ENCODE measurements at places on chromosomes 2 and 18.
A peak's percentile ranks its signal among the peaks of the same experiment; 100 is the strongest.

- DNase-seq: peak; percentile 72
These were observed 83.9 kb downstream of the PIK3C3 start for GRCh38 chr18:42038936-42039335.

- no peak for DNase-seq
These were observed 107.0 kb downstream of the MGAT5 start for GRCh38 chr2:134360745-134361487.

DNA sequence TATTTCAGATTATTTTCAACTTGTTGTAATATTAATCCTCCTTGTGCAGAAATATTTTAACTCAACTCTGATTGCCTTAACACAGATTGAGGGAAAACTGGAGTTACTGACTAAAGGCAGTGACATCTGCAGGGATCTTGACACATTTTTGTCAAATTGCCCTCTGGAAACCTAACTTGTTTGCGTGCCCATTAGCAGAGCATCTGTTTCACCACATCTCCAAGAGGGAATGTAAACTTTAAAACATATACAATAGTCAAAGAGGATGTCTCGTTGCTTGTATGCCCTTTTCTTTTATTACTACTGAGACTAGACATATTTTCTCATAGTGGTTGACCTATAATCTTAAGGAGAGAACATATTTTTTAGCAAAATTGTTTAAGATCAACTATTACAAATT is 14.2 kb downstream of the INPP1 start:
- DNase-seq: no peak

DNA sequence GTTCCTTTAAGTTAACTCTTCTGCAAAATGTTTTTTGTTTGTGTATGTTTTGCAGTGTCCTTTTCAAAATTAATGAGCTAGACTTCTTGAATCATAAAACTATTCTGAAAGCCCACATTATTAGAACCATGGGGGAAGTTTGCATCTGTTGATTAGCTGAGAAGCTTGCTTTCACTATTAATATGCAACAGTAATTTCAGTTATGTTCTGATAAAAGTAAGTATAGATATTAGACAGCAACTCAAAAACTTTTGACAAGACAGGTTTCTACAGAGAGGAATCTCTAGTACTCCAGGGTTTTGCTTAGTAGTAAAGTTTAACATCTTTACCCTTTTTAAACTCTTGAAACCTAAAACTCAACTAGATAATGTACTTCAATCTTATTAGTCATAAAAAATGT is 147.8 kb downstream of the UBE2E3 start:
- no peak for DNase-seq

GRCh38 chr18:10726198-10727068 is 200.6 kb downstream of the NAPG start:
- DNase-seq: no peak

- DNase-seq: no peak
These were observed 125.0 kb upstream of the WDSUB1 start for GRCh38 chr2:159411460-159411859.

GRCh38 chr2:12083713-12084419 is 337.4 kb downstream of the LPIN1 start:
- no peak for DNase-seq

DNA sequence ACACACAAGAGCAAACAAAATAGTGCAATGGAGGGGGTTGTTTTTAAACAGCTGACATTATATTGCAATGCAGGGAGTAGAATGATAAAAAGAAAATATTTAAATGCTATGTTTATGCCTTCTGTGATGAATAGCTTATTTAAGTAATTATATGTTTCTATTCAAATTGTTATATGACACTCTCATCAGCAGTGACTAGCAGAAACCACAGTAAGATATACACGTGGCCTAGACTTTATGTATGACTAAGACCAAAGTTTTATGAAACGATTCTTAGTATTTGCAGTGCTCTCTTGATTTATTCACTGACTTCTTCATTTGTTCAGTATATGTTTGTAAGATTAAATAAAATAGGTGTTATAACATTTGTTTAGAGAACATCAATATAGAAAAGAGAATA is 26.1 kb upstream of the C1D start:
- DNase-seq: no peak

DNA sequence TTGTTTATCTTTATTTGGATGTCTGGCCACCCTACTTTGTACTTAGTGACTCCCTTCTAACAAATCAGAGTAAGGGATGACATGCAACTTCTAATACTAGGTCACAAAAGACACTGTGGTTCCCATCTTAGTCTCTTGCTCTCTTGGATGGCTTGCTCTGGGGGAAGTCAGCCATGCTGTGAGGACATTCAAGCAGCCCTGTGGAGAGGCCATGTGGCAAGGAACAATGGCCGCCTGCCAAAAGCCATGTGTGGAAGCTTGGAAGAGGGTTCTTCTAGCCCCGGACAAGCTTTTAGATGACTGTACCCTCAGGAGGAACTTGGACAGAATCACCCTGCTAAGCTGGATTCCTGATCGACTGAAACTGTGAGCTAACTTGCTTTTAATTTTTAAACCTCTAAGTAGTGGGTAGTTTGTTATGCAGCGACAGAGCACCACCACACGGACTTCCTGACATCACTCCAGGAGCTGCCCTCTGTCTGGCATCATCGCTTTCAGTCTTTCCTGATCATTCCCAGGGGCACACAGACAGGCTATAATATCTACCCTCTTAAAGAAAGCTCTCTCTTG is 116.8 kb upstream of the ODC1 start:
- DNase-seq: no peak

GRCh38 chr18:657311-658000 is at the start of gene TYMS:
TSS of gene TYMS (plus strand) at chr18:657653. CDS start at chr18:657743, 90 bp downstream.
- peak; percentile 45 for DNase-seq

- no peak for DNase-seq
These were observed 24.6 kb upstream of the DAW1 start for GRCh38 chr2:227846831-227847230.

DNA sequence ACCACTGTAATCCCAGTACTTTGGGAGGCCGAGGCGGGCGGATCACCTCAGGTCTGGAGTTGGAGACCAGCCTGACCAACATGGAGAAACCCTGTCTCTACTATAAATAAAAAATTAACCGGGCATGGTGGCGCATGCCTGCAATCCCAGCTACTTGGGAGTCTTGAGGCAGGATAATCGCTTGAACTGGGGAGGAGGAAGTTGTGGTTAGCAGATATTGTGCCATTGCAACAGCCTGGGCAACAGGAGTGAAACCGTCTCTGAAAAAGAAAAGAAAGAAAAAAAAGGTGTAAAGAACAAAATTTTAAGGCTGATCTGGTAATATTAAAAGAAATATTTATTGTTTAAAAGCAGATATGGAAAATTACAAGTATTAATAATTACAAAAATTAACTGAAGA is 29.7 kb downstream of the ZNF804A start:
- no peak for DNase-seq

DNA sequence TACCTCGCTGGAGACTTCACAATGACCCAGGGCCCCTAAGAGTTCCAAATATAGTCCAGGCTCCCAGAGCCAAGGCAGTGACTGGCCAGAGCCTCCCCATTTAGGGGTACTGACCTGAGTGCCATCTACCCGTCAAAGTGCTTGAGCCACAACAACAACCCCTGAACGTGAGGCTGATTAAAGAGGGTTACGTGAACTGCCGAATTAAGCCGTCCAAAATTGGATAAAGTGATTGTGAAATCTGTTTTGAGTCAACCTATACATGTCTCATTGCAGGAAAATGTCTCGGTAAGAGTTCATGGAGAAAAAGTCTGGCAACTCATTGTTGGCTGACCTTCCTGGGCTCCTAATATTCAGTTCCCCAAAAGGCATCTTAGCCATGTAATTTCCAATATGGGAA is 116.3 kb downstream of the TTC32 start:
- DNase-seq: no peak

GRCh38 chr2:206296128-206296527 is 21.7 kb downstream of the ZDBF2 start:
- peak; percentile 29 for DNase-seq

GRCh38 chr18:25726298-25726697 is 364.1 kb downstream of the SS18 start:
- no peak for DNase-seq

DNA sequence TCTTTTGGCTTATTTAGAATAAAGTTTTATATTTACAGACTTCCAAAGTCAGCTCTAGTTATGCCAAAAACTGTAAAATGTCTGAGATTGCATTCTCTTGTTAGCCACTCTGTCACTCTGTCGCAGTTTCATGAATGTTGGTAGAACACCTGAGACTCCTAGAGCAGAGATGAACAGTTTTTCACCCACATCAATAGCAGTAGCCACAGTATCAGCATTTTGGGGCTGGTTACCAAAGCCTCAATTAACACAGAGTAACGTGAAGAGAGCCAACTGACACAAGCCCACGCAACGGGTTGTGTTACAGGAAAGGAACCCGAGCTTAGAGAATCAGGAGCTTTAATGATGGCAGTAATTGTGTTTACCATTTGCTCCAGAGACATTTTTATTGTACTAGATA is 443.0 kb upstream of the SLC39A10 start:
- DNase-seq: no peak

- DNase-seq: no peak
These were observed 710 bp downstream of the DUSP19 start for GRCh38 chr2:183079139-183079775.

- DNase-seq: no peak
These were observed 18.0 kb upstream of the HNMT start for GRCh38 chr2:137946227-137946626.

DNA sequence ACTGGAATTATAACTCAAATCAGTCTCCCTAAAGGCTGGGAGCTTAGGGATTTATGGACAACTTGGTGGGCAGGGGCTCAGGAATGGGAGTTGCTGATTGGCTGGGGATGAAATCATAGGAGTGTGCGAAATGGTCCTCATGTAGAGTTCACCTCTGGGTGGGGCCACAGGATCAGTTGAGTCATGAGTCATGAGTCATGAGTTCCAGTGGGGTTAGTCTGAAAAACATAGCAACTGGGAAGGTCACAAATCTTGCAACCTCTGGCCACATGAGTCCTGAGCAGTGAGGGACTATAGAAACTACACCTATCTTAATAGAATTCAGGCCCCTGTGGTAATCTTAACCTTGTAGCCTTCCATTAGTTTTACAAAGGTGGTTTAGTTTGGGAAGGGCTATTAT is 383.3 kb downstream of the RBM43 start:
- DNase-seq: no peak

DNA sequence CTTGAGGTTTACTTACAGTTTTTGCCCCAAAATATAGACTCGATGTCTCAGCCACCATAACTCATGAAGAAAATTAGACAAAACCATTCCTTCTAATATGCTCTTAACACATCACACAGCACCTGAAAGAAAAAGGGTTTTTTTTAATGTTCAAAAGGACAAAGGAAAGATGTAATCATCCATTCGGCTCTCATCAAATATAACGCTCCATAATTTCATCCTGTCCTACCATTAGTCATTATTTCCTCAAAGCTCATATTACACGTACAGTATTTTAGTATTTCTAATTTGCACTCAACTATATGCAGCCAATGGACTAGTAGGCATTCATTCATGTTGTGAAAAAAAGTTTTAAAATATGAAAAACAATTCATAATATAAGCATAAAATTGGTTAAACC is 24.8 kb downstream of the ESCO1 start:
- no peak for DNase-seq

- DNase-seq: no peak
These were observed 430.1 kb downstream of the FBXO15 start for GRCh38 chr18:73717570-73717969.

DNA sequence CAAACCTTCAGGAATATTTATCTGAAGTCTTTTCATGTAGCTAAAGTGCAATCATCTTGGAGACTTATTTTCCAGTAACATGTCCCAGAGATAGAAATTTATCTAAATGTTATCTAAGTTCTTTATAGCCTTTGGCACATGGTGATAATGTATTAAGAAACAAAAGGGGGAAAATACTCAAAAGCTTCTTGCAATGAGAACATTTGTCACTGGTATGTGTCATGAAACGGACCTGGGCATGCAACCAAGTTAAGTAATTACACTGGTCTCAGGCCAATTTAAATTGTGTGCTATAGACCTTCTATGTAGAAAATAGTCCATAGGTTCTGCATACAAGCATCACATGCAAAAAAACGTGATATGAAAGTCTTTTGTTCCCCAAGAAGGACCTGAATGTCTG is 136.2 kb downstream of the SLC8A1 start:
- DNase-seq: no peak

- no peak for DNase-seq
These were observed 84.3 kb downstream of the RIT2 start for GRCh38 chr18:43031169-43031568.

DNA sequence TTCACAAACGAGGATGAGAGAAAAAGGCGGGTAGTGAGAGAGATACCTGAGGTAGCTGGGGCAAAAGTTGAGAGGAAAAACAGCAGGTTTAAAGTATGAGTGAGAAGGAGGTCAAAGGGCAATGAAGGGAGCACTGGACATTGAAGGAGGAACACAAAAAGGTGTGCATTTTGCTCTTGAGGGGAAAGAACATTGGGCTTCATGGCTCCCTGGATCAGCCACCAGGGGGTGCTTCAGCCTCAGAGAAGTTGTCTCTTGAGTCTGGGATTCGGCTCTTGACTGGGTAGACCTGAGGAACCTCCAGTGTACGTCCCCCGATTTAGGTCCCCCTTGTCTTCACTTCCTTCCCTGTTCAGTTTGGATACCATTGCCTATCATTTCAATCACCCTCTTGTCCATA is 128.5 kb downstream of the RAPGEF4 start:
- DNase-seq: peak; percentile 47

GRCh38 chr2:116487336-116487735 is 1327.2 kb upstream of the DDX18 start:
- peak; percentile 64 for DNase-seq

DNA sequence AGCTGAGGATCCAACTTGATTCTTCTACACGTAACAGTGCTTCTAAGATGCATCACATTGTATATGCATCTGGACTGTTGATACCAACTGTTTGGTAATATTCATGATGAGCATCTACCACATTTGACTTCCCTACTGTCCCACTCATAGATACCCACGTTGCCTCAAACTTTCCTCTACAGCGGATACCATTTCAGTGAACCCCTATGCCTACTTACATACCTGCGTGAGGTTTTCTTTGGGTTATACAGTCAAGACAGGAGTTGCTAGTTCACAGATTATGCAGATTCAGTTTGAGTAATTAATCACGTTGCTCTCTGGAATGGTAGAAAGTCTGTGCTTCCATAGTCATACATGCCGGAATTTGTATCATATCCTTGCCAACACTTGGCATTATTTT is 40.0 kb downstream of the EPC2 start:
- DNase-seq: no peak

GRCh38 chr2:43642363-43642762 is 5.3 kb downstream of the PLEKHH2 start:
- no peak for DNase-seq

- DNase-seq: no peak
These were observed 5.3 kb upstream of the RAB12 start for GRCh38 chr18:8603663-8604520.

All from foreskin melanocyte (primary cell).